ENCODE measurements at places on chromosomes 4 and X. TPM values are rescaled to one million over a fixed set of nuclear protein-coding genes. Genes with fewer than 3 reads are reported as not detected.

- H3K4me1 ChIP-seq: no peaks in the 10 kb centered on the region
- DNase-seq: no peak
- H3K27ac ChIP-seq: no peak overlapping the region
These were observed 61.1 kb downstream of the FAM13A start for GRCh38 chr4:88995874-88996273.

DNA sequence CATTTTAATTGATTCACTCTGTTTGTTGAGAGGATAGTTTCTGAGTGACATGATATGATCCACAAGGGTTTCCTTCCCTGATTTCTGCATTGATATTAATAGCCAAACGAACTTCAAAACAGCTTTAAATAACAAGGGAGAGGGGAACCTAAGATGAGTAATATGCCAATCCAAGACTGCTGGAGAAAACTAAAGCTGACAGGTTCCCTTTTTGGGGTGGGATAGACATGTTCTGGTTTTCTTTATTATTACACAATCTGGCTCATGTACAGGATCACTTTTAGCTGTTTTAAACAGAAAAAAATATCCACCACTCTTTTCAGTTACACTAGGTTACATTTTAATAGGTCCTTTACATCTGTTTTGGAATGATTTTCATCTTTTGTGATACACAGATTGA, 182.2 kb downstream of the AR start:
- DNase-seq: no peak
- H3K4me1 ChIP-seq: no peaks in the 10 kb centered on the region
- no peaks in the 10 kb centered on the region for H3K27me3 ChIP-seq
- no peak overlapping the region for H3K4me3 ChIP-seq
- no peak overlapping the region for H3K27ac ChIP-seq

GRCh38 chr4:152243896-152244595, 291.8 kb downstream of the FBXW7 start:
- H3K27me3 ChIP-seq: no peaks in the 10 kb centered on the region

- DNase-seq: peak; percentile 92
- H3K4me3 ChIP-seq: no peak overlapping the region
- H3K36me3 ChIP-seq: no peaks in the 10 kb centered on the region
- H3K27me3 ChIP-seq: no peaks in the 10 kb centered on the region
- H3K27ac ChIP-seq: no peak overlapping the region
- H3K4me1 ChIP-seq: no peaks in the 10 kb centered on the region
These were observed 46.7 kb downstream of the LARP1B start for GRCh38 chr4:128107766-128108165.

The GPR34 gene
- total RNA-seq: not detected

DNA sequence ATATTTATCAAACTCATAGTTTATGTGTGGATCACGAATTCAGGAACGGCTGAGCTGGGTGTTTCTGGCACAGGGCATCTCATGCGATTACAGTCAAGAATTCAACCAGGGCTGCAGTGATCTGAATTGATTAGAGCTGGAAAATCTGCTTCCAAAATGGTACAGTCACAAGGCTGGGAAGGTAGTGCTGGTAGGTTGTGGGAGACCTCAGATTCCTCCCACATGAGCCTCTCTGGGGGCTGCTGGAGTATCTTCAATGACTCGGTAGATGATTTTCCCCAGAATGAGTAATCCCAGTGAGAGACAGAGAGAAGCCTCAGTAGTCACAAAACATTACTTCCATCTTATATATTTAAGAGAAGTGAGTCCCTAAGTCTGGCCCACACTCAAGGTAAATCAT, 36.2 kb upstream of the PRDX4 start:
- no peaks in the 10 kb centered on the region for H3K36me3 ChIP-seq
- H3K27me3 ChIP-seq: no peaks in the 10 kb centered on the region
- H3K4me1 ChIP-seq: no peaks in the 10 kb centered on the region

DNA sequence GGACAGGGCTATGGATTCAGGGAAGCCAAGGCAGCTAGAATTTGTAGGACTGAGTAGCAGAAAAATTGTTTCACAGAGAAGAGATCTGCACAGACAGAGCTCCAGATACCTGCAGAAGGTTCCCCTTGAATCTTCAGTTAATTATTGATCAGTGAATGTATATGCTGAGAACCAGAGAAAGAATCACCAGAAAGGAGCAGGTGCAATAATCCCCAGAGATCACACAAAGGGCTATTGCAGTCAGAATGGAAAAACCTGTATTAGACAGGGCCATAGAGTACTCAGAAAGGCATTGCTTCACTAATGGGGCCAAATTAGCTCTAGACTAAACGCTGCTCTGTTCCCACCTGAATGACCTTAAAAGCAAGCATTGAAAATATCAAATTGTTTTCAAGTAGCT, 35.5 kb upstream of the SMAD1 start:
- DNase-seq: no peak
- no peak overlapping the region for H3K4me3 ChIP-seq
- H3K27me3 ChIP-seq: no peaks in the 10 kb centered on the region
- H3K27ac ChIP-seq: no peak overlapping the region
- no peaks in the 10 kb centered on the region for H3K36me3 ChIP-seq

DNA sequence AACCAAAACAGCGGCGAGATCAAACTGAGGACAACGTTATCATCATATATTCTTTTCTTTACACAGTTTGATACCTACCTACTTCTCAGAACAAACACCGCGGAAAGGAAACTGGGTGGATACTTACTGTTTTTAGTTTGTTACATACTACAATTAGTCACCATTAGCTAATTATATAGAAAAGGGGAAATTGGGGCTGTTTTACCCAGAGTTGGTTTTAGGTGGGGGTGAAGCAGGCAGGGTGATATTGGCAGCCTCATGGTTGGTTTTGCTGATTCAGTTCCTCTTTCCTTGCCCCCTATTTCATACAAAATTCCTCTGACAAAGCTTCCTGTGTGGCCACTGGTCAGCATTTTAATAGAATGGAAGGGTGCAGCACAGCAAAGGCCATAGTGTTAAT, 77.8 kb downstream of the SORBS2 start:
- H3K27me3 ChIP-seq: peaks cover 5% of the 10 kb centered on the region
- no peak for DNase-seq
- H3K4me3 ChIP-seq: no peak overlapping the region
- H3K36me3 ChIP-seq: no peaks in the 10 kb centered on the region
- peaks cover 8% of the 10 kb centered on the region for H3K4me1 ChIP-seq

DNA sequence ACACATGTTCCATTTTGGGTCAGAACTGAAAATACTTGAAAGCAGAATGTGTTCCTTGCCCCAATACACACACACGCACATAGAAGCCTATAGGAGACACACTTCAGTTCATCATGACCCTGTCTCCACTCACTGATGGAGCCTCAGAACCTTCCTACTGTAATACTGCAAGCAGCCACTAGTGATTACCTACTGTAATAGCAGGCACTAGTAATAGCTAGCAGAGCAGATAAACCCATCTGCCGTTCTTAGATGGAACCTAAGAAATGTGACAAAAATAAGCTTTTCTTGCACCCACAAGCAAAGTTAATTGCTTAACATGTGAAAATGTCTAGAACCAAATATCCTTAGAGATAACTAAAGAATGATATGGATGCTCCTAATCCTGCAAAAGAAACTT, 13.6 kb downstream of the AMTN start:
- H3K4me1 ChIP-seq: no peaks in the 10 kb centered on the region
- H3K4me3 ChIP-seq: no peak overlapping the region
- no peaks in the 10 kb centered on the region for H3K27me3 ChIP-seq
- no peak overlapping the region for H3K27ac ChIP-seq

- H3K27me3 ChIP-seq: no peaks in the 10 kb centered on the region
- H3K4me3 ChIP-seq: no peak overlapping the region
- H3K4me1 ChIP-seq: no peaks in the 10 kb centered on the region
- H3K36me3 ChIP-seq: no peaks in the 10 kb centered on the region
These were observed 24.4 kb upstream of the SLC25A43 start for GRCh38 chrX:119374736-119375135.

DNA sequence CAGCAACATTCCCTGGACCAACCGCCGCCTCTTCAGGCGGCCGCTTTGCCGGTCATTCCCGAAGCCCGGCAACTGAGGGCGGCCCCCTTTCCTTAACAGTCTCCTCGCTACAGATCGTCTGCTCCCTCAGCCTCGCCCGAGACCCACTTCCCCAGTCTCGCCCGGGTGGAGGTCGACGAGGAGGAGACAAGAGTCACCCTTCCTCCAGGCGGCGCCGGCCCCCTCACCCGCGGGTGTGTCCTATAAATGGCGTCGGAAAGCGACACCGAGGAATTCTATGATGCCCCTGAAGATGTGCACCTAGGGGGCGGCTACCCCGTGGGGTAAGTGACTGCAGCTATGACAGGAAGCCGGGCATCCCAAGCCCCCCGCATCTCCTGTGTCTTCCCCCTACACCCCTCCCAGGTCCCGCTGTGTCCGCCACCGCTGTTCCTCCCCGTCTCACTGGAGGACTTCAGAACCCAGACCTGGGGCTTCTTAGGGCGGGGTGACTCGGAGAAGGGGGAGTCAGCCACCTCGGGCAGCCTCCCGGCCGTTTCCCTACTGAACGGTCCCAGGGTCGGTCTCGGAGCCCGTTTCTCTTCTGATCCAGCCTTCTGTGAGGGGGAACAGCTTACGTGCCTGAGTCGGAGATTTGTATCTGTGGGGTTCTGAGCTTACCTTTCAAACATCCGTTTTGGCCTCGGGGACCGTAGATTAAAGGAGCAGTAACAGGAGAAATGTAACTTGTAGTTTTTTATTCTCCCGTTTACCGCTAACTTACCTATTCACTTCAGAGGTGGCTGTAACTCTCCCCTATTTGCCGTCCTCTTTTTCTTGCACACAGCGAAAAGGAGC, 570 bp downstream of the WDR44 start:
- H3K27me3 ChIP-seq: no peaks in the 10 kb centered on the region
- H3K4me1 ChIP-seq: peaks cover 2% of the 10 kb centered on the region
- H3K36me3 ChIP-seq: no peaks in the 10 kb centered on the region
- DNase-seq: no peak
- H3K27ac ChIP-seq: peak overlapping the region; percentile 88

The C1QTNF7 gene
- 1.5 TPM for total RNA-seq

The RHOXF2B gene
- not detected for total RNA-seq

The AR gene
- 8.0 TPM for total RNA-seq

- DNase-seq: peak; percentile 25
- no peak overlapping the region for H3K27ac ChIP-seq
- no peak overlapping the region for H3K4me3 ChIP-seq
These were observed 115.2 kb upstream of the TBC1D9 start for GRCh38 chr4:140871368-140871767.

DNA sequence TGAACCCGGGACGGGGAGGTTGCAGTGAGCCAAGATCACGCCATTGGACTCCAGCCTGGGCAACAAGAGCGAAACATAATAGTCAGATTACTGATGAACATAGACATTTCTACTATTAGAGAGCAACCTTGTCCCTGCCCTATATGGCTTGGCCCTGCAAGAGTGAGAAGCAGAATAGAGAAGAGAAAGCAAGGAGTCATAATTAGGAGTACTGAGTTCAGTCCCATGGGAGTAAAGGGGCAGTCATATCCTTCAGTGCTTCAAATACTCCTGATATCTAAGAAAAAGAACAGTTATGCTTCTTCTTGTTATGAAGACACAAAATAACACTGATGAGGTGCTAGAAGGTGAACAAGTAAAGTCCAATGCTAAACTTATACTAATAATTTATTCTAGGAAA, 33.8 kb downstream of the CLDN2 start:
- no peaks in the 10 kb centered on the region for H3K27me3 ChIP-seq
- no peak for DNase-seq
- H3K27ac ChIP-seq: no peak overlapping the region
- H3K4me3 ChIP-seq: no peak overlapping the region
- no peaks in the 10 kb centered on the region for H3K4me1 ChIP-seq

Measured in fibroblast of lung (primary cell).